ENCODE measurements at places on chromosomes 5 and 9.

- DNase-seq = no peak
Observed at GRCh38 chr9:134488331-134489280, 153.0 kb upstream of the COL5A1 start.

GRCh38 chr5:75052192-75053053 lies at the start of gene GCNT4:
Gene GCNT4 (minus strand): TSS chr5:75052558. CDS start chr5:75030037, 22,521 bp downstream.
- no peak for DNase-seq

GRCh38 chr9:136650648-136651047 lies 12.1 kb upstream of the EGFL7 start:
- no peak for DNase-seq

DNA sequence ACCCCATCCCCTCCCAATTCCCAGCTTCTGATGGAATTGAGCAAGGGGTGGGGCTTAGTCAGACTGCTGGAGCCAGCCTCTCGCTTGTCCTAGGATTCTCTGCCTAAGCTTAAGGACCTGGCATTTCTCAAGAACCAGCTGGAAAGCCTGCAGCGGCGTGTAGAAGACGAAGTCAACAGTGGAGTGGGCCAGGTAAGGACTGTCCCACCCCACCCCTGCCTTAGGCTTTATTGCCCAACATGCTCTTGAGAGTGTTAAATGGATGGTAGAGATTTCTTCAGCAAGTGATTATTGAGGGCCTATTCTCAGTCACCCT lies 1.1 kb downstream of the SLC35A4 start:
- DNase-seq = no peak

DNA sequence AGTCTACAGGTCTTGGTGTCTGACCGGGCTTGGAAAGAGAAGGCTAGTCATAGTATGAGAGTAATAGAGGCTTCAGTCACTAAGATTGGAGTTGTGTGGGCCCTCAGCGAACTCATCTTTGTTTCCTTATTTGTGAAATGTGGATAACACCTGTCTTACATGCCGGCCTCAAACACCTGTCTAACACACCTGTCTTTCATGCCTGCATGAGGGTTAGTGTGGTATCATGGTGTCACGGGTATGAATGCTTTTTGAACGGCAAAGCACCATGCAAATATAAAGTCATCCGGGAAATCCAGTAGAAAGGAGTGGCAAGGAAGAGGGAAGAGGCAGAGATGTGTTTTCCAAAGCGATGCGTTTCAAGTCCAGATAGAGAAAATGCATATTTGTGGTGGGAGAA lies 25.5 kb downstream of the GRAMD2B start:
- no peak for DNase-seq
